NCI-H526 treated with DMSO at 0.1 percent for 48 hours (cell line): ENCODE measurements at places on chromosomes 12 and 14.

GRCh38 chr12:110756611-110757010 is 13.9 kb upstream of the PPP1CC start:
- DNase-seq = no peak

GRCh38 chr12:59056966-59057365 is 136.7 kb upstream of the LRIG3 start:
- DNase-seq = no peak

- no peak for DNase-seq
Measured at GRCh38 chr14:70887207-70887681, 20.0 kb upstream of the PCNX1 start.

- no peak for DNase-seq
Measured at GRCh38 chr12:20189767-20190166, 178.6 kb upstream of the PDE3A start.
